HT-29 (cell line): ENCODE measurements at places on chromosomes 11 and 22.

DNA sequence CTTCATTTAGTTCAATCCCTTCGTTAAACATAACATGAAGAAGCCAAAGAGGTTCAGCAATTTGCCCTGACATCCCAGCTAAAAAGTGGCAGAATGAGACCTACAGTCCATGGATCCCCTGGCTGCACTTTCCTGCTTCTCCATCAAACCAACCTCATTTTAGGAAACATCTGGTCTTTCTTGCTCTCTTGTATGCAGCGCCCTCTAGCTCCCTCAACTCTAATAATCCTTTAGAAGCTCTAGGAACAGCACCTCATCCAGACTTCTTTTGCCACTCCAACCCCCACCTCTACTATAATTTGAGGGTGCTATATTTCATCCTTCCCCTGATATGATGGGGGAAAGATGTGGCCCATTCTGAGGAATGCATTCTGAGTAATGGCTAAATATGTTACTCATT lies 7.4 kb downstream of the CNTF start:
- peak; percentile 52 for DNase-seq

- peak; percentile 21 for DNase-seq
Measured at GRCh38 chr11:130062026-130062425, 7.7 kb upstream of the APLP2 start.

DNA sequence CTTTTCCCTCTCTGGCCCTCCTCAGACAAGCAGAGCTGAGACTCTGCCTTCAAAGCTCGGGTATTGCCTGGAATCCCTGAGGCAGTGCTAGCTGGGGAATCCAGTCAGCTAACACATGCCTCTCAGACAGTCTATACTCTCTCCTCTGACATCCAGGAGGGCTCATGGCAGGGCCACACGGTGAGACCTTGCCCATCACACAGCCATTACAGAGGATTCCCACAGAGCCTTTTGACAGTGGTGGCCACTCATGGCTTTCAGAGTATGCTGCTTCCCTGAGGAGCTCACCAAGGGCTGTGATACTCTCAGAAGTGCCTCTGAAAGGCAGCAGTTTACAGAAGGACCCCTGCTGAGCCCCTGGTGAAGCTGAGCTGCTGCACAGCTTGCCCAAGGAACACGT lies 165.3 kb downstream of the RRAS2 start:
- no peak for DNase-seq

- peak; percentile 89 for DNase-seq
Measured at GRCh38 chr11:77506857-77507256, 33.0 kb upstream of the PAK1 start.

DNA sequence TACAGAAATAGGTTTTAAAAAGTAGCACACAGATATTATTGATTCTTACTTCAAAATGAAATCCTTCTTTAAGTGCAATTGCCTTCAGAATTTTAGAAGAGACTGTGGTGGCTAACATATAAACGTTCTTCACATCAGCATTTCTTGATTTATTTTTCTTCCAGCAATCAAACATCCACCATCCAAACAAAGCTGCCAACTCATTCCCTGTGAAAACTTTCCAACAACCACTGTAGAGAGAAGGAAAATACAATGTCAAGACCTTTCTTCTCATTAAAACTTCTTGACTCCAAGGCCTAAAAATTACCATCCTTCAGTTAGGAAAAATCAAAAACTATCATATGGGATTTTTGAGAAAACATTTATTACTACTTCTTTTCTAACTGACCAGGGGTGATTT lies 34.0 kb upstream of the P4HA3 start:
- DNase-seq: no peak

GRCh38 chr11:57873196-57873911 lies 111.8 kb downstream of the CTNND1 start:
- DNase-seq: no peak

- DNase-seq: no peak
Measured at GRCh38 chr11:44661311-44661717, 65.4 kb upstream of the TSPAN18 start.
